Stimulated activated CD4-positive, alpha-beta T cell treated with anti-CD3 and anti-CD28 coated beads, Interleukin-2, amount 100 ng/mL, for 24 hours (primary cell): ENCODE measurements at places on chromosomes 2 and 18.

GRCh38 chr18:47246027-47246971, 5.2 kb downstream of the SKOR2 start:
- no peak for DNase-seq

DNA sequence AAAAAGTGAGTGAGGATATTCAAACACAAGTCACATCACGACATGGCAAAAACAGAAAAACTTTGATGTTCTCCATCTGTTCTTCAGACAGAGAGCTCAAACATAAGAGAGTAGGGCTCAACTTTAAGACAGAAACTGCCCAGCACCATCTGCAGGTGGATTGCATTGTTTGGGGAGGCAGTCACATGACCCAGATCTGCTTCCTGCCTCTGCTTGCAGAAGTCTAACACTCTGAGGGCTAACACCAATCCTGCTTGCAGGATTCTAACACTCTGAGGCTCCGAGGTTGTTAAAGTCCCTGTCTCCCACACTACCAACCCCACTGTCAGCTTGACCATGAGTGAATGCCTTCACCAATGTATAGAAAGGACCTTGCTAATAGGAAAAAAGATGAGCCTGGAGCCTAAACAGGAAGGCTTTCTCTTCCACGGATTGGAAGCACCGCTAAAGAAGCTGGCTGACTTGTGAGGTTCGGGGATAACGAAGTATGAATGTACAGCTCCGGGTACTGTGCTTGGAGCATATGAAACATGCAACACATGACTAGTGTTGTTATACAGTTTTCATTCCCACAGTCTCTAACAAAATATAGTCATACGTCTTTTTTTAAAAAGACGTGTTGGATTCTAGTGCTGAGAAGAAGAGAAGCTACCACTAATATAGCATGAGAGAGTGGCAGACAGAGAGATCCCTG, 176.6 kb upstream of the CREB1 start:
- DNase-seq, result no peak

GRCh38 chr2:60641811-60642788, 88.6 kb upstream of the BCL11A start:
- peak; percentile 21 for DNase-seq

- no peak for DNase-seq
Observed at GRCh38 chr2:106358081-106358480, 110.1 kb downstream of the RGPD3 start.

- DNase-seq, result no peak
Observed at GRCh38 chr18:40529478-40529877, 1425.6 kb upstream of the PIK3C3 start.

GRCh38 chr2:183172220-183172887, 48.1 kb downstream of the NUP35 start:
- no peak for DNase-seq

DNA sequence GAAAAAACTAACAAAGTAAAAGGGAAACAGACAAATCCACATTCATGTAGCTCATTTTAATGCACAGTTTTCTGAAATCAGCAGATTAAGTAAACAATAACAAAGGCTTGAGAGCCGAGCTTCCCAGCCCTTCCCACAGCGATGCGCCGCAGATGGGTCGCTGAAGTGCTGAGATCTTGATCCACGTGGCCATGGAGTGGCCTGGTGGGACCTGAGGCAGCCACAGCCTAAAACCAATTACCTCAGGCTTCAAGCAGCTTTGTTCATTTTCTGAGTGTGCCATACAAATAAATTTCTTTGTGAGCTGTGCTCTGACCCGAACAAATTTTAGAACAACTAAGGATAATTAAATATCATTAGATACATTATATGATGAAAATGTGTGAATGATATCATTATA, 25.6 kb upstream of the CYRIA start:
- DNase-seq, result no peak

- no peak for DNase-seq
Observed at GRCh38 chr2:103295591-103295990, 533.8 kb downstream of the TMEM182 start.

- no peak for DNase-seq
Observed at GRCh38 chr2:172011812-172012575, 12.2 kb downstream of the METAP1D start.

- no peak for DNase-seq
Observed at GRCh38 chr18:56065086-56065485, 477.1 kb upstream of the TCF4 start.

DNA sequence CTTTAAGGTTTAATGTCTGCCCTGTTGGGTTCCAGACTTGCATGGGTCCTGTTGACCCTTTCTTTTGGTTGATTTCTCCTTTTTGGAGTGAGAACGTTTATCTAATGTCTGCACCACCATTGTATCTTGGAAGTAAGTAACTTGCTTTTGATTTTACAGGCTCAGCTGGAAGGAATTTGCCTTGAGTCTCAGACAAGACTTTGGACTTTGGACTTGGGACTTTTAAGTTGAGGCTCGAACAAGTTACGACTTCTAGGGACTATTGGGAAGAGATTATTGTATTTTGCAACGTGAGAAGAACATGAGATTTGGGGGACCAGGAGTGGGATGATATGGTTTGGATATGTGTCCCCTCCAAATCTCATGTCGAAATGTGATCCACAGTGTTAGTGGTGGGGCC, 267.7 kb downstream of the GLI2 start:
- no peak for DNase-seq

DNA sequence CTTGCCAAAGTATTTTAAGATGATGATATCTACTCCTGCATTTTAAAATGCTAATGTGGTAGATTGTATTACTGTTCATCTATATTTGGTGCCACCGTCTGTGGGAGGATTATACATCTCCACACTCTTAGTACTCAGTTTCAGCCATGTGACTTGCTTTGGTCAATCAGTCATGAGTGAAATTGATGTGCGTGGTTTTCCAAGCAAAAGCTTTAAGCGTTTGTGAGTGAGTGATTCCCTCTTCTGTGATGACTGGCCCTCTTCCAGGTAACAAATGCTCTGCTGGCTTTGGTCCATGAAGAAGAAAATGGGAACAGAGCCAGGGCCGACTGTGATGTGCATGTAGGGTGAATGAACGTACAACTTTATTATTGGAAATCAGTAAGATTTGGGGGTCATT, 330.4 kb downstream of the LPIN1 start:
- no peak for DNase-seq

- no peak for DNase-seq
Observed at GRCh38 chr18:5464251-5464650, 79.5 kb downstream of the EPB41L3 start.

DNA sequence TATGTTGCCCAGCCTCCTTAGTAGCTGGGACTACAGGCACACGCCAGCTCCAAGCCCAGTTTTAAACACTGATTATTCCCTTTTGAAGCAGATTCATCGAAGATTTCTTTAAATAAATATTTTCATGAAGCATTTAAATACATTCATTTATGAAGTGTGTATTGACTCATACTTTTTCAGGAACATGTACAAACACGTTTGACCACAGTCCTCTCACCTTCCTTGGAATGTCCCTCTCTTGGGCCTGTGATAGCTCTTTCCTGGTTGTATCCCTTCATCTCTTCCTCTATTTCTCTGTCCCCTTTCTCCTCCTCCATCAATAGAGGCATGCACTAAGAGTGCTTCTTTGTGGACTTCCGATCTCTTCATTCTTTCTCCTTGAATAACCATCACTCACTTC, 2.5 kb downstream of the PSTPIP2 start:
- no peak for DNase-seq

GRCh38 chr2:217935901-217936684, 66.7 kb downstream of the TNS1 start:
- no peak for DNase-seq

- DNase-seq, result no peak
Observed at GRCh38 chr2:48189552-48190228, 283.4 kb upstream of the FBXO11 start.

DNA sequence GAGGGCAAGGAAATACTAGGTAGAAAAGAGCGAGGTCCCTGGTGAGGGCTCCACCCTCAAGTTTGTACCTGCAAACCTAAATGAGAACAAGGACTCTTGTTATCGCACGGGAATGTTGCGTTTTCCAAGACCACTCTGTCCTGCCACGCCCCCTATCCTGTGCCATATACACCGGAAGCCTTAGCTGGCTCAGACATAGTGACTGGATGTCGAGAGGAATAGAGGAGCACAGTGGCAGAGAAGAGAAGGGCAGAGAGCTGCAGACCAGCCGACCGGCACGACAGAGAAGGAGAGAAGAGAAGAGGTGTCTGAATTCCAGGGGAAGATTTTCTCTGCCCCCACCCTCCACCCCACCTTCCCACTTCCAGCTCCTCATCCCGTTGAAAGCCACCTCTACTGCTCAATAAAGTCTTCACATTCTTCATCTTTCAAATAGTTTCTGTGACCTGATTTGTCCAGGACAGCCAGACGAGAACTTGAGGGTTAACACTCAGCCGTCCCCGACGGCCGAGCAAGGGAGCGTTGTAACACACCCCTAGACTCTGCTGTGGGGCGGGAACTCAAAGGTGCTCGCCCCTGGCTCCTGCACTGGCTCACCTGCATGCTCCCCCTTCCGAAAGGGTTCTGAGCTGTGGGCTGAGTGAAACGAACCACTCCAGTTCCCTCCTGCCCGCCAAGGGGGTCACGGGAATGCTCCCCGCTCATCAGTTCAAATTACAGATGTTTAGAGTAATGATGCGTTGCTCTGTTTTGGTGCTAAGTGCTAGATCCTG, 24.9 kb upstream of the COL3A1 start:
- no peak for DNase-seq

GRCh38 chr2:239548451-239548871, 147.6 kb upstream of the HDAC4 start:
- peak; percentile 75 for DNase-seq

GRCh38 chr18:21184396-21184996, 57.5 kb upstream of the GREB1L start:
- no peak for DNase-seq

- no peak for DNase-seq
Observed at GRCh38 chr2:201194097-201194496, 11.2 kb downstream of the CASP10 start.

GRCh38 chr2:88095022-88095421, 27.4 kb downstream of the SMYD1 start:
- DNase-seq, result no peak

GRCh38 chr18:39149211-39149806, 1583.7 kb upstream of the CELF4 start:
- no peak for DNase-seq

DNA sequence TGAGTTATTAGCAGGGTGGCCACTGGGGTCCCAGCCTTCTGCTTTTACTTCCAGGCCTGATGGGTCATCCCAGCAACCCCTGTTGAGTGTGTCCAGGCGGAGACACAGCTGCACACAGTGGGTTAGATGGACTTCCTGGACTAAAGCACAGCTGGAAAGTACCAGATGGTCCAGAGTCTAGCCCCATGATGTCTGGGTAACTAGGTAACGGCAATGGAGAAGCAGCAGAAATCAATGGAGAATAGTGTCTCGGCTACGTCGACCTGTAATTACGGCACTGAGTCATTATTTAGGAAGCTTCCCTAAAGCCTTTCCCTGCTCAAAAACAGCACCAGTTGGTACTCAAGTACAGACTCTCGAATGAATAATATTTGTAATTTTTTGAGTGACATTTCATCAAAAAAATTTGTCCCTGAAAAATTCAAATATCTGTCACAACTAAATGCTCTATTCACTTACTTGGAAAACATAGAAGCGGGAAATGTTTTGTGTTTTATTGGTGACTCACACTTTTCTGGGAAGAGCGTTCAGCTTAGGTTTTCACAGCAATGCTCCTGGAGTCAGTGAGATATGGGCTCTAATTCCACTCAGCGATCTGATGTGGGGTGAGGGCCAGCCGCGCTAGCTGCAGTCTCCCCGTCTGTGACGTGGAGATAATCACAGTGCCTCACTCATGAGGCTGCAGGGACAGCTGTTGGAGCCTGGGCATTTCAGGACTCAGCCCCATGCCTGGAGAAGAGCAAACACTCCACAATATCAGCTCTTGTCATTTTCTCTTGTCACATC, 16.2 kb upstream of the ARL4C start:
- no peak for DNase-seq

- no peak for DNase-seq
Observed at GRCh38 chr2:8333177-8333831, 348.6 kb upstream of the ID2 start.

DNA sequence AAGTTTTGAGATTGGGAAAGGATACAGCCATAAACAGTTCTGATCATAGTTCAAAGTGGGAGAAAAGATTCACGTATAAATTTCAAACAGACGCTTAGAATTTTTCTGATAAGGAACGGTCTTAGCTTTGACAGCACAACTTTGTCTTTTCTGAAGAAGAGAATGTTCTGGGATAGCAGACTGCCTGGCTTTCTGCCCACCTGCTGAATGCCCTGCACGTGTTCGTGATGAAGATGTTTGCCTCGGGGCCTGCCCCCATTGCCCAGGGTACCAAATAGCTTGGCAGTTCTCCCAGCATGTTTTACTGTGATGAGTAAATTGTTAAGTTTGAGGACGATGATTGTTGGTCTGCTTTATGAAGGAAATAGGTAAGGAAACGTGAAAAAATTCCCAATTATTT, 4.6 kb downstream of the MRPL33 start:
- no peak for DNase-seq

- no peak for DNase-seq
Observed at GRCh38 chr2:27245626-27246025, 17.2 kb downstream of the SLC30A3 start.

GRCh38 chr2:1881998-1882397, 137.7 kb upstream of the PXDN start:
- DNase-seq, result no peak

- peak; percentile 9 for DNase-seq
Observed at GRCh38 chr18:79915161-79916127, 36.0 kb downstream of the SLC66A2 start.

DNA sequence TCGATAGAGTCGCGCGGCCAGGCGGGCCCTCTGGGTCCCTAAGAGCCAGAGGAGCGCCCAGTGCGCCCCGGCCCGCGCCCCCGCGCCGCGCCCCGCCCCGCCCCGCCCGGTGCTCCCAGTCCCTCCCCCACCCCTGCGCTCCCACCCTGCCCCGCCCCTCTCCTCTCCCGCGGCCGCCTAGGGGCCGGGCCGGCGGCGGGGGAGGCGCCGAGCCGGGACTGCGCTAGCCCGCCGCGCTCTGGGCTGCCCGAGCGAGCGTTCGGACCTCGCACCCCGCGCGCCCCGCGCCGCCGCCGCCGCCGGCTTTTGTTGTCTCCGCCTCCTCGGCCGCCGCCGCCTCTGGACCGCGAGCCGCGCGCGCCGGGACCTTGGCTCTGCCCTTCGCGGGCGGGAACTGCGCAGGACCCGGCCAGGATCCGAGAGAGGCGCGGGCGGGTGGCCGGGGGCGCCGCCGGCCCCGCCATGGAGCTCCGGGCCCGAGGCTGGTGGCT, at the start of gene GPC1:
GPC1 (plus strand) TSS at position 207 of the 491 bp plus-strand sequence; CDS start at position 463, 256 bp downstream.
- peak; percentile 38 for DNase-seq

GRCh38 chr2:45612285-45612684, 1.2 kb upstream of the SRBD1 start:
- DNase-seq, result no peak

DNA sequence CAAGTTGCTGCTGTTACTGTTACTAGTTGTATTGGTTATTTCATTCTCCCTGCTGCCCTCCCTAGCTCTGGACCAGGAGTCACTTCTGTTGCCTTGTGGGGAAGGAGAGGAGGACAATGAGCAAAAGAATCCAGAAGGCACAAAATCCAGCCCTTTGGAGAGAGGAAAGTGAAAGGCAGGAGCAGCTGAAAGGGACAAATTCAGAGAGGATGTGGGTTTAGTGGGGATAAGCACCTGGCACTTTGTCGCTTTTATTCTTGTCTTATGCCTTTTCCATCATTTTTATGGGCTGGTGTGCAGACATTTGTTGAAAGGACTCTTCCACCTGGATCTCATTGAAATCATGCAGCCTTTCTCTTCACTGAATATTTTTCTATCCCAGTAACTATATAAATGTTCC, 24.3 kb upstream of the LTBP1 start:
- no peak for DNase-seq

- DNase-seq, result no peak
Observed at GRCh38 chr2:190582736-190583506, 48.4 kb upstream of the NEMP2 start.

- no peak for DNase-seq
Observed at GRCh38 chr2:100208141-100208770, 65.9 kb upstream of the AFF3 start.
